ENCODE measurements at places on chromosomes 2 and 18.

- no peak for DNase-seq
These were observed 29.1 kb upstream of the RPE start for GRCh38 chr2:209973328-209973727.

- DNase-seq = no peak
These were observed 1.7 kb upstream of the ESCO1 start for GRCh38 chr18:21602299-21602587.

DNA sequence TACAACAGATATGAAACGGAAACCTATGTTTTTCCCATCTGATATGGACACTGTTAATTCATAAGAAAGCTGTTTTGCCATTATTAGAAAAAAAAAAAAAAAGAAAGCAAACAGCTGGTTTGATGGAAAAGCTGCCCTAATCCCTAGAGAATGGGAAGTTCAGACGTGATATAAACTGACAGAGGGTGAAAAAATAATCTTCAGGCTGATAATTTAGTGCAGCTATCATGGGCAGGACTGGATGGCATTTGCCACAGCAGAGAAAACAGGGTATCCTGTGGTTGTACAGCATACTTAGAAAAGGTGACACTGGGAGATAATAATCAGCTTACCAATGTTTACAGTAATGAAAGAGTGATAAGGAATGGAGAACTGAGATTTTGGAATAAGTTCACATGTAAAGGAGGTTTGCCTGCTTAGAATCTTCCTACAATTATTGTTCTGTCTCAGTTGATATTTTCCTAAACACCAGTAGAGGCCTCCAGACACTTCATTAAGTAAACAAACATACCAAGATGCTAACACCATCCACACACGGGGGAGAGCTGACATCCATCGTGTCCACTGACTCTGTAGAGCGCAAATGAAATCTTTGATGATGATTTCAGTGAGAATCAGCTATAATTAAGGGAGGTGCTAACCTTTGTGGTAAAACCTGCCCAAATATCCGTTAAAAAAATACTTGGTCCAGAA, 211.6 kb upstream of the MMADHC start:
- DNase-seq = peak; percentile 2

GRCh38 chr2:129443865-129444739, 535.4 kb upstream of the RAB6C start:
- DNase-seq = no peak

DNA sequence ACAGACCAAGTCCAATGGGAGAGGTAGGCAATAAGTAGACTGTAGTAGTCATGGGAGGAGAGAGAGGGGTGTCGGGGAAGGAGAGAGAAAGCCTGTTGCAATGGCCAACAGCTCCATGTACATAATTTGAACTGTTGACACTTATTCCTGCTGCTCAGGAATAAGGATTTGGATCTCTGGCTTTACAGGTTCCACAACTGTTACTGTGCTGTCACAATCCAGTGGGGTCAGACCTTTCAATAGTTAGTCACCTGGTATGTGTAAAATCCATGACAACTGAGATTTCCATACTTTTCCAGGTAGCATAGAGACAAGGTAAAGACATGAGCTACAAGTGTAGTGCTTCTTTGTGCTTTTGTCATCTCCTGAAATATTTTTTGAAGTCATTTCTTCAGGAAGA, 47.5 kb upstream of the RIOK3 start:
- DNase-seq = no peak

DNA sequence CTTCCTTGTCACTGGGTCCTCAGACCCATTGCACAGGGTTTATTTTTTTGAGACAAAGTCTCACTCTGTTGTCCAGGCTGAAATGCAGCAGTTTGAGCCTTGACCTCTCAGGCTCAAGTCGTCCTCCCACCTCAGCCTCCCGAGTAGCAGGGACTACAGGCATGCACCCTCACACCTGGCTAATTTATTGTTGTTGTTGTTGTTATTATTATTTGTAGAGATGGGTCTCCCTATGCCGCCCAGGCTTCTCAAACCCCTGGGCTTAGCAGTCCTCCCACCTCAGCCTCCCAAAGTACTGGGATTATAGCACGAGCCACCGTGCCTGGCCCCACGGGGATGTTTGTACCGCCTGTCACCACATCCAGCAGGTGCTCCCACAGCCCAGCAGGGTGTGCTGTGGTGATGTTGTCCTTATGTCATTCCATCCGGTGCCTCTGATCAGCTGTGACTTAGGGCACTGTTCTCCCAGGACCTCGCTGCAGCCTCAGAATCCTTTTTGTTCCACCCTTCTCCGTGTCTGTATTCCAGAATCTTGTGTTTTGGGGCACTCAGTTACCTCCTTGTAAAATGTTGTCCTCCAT, 182.3 kb downstream of the INO80D start:
- DNase-seq = no peak

DNA sequence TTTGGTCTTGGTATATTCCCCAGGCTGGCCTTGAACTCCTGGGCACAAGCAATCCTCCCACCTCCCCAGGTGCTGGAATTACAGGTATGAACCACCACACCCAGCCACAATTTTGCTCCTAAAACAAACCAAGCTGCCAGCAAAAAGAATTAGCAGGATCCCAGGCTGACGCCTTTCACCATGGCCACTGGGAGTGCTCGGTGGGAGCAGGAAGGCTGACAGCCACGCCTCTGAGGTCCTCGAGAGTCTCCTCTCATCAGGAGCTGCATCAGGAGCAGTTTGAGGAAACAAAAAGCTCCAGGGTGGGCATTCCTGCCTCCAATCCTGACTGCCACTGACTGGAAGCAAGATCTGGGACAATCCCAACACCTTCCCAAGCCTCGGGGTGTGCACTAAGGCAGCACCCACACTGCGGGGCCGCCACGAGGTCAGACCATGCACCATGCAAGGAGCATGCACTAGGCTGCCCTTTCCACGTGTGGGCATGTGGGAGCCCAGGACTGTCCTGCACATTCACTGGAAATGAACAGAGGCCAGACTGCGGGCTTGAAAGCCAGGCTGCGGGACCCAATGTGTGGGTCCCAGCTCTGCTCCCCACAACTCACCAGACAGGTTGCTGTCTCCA, 51.4 kb downstream of the TFCP2L1 start:
- DNase-seq = no peak

DNA sequence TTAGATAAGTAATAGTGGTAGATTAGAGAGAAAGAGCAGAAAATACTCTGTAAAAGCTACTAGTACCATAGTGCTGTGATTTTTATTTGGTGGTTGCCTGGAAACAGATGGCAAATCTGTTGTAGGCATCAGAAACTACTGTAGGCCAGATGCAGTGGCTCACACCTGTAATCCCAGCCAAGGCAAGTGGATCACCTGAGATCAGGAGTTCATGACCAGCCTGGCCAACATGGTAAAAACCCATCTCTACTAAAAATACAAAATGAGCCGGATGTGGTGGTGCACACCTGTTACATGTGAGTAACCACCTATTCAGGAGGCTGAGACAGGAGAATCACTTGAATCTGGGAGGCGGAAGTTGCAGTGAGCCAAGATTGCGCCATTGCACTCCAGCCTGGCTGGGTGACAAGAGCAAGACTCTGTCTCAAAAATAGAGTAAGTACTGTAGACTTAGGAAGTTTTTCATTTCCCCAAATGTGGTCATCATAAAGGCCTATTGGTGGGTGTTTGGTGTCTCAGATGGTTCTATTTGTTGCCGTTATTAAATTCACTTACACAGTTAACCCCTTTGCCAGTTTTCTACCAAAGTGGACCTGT, 79.6 kb downstream of the SPTBN1 start:
- no peak for DNase-seq

DNA sequence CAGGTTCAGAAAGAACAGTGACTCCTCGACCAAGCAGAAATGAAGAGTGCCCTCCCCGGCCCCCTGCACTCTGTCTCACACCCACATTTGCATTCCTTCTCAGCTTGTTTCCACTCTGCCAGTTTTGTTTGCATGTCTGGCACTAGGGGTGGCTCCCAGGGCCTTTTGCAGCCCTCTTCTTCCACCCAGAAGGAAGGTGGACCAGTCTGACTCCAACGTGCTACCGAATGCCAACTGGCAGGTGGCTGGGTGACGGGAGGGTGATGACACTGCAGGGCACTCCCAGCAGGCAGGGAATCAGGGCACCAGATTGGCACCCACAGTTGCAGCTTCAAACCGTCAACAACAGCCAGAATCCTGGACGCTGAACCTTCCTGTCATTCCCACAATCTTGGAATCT, 371.1 kb downstream of the TXNL1 start:
- DNase-seq = no peak

DNA sequence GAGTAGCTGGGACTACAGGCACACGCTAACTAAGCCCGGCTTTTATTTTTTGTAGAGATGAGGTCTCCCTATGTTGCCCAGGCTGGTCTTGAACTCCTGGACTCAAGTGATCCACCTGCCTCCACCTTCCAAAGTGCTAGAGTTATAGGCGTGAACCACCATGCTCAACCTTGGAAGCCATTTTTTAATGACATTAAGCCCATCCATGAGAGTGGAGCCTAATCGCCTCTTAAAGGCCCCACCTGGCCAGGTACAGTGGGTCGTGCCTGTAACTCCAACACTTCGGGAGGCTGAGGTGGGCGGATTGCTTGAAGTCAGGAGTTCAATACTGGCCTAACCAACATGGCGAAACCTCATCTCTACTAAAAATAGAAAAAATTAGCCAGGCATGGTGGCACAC, 41.6 kb upstream of the TFCP2L1 start:
- no peak for DNase-seq

GRCh38 chr2:85283641-85284040, 44.1 kb downstream of the TGOLN2 start:
- DNase-seq = no peak

DNA sequence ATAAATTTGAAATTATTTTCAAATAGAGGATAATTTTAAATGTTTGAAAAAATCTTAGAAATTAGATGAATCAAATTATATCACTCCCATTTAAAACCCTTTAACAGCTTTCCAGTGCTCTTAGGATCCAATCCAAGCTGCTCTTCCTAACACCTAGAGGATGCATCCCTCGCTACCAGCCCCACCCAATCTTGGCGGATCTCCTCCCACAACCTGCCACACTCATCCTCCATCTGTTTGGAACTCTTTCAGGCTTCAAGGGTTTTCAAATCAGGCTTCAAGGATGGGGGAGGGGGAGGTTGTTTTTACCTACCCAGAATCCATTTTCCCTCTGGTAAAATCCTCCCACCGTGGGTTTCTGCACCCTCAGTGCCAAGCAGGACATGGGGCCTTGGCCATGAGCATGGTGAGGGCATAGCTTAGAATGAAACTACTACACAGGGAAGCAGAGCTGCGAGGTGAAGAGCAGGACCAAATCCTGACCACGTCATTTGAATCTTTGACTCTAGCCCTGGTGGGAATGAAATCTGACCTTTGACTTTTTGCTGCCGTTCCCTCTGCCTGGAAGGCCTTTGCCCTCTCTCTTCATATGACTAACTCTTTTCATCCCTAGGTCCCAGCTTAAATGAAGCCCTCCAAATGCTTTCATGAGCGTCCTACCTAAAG, 113.0 kb upstream of the MAPRE2 start:
- no peak for DNase-seq

GRCh38 chr18:59517446-59518165, 158.5 kb upstream of the LMAN1 start:
- DNase-seq = no peak

DNA sequence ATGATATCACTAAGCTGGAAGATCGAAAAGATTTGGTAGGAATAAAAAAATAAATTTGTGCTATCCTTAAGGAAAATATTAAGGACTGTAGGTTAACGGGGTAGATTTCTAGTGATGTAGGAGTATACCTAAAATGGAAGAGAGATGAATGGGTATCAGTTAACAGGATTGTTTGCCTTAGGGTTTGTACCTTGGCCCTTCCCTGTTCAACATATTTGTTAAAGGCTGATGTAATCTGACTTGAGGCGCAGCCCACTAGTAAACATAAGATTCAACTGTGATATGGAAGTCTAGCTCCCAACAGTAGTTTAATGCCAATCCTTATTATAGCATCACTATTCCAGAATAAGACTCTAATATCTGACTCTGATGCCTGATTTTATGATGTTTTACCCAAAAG, 685.2 kb downstream of the DCC start:
- no peak for DNase-seq

GRCh38 chr18:34212511-34212910, 12.2 kb downstream of the NOL4 start:
- no peak for DNase-seq

GRCh38 chr2:121513597-121514333, 16.9 kb upstream of the RNU4ATAC start:
- DNase-seq = no peak

- no peak for DNase-seq
These were observed 20.8 kb upstream of the GCG start for GRCh38 chr2:162172802-162173370.

DNA sequence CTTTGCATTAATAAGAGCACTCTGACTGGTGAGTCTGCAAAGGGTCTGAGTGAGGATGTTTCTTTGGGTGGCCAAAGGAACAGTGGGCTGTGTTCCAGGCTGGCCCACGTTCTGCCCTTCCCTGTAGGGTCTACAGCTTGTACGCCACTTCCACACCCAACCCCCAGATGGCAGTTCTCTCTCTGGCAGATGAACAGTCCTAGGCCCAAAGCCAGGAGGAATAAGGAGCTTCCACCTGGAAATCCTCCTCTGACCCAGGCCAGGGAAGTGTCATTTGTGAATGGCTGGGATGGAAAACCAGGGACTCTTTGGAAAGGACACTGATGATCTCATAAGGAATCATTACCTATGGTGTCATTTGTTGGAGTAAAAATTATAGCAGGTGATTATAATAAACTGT, 6.6 kb downstream of the OTOF start:
- DNase-seq = no peak

DNA sequence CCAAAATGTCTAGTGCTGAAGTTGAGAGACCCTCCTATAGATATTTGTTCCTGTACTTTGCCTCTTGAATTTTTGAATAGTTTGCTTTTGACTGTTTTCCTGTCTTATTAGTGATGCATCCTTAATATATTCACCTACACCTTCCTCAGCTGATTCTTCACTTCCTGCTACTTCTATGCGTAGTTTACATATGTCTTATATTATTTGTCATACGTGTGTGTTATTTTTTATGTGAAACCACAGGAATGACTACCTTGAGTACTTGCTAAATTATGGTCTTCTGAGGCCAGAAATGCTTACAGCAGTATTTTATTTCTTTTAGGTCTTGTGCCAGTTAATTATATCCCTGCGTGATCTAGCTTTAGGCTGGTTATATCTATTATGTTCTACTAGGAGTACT, 9.9 kb downstream of the UBE2E3 start:
- DNase-seq = no peak

- DNase-seq = no peak
These were observed 45.4 kb downstream of the ASAP2 start for GRCh38 chr2:9252002-9252357.

- no peak for DNase-seq
These were observed 473.6 kb downstream of the NUP35 start for GRCh38 chr2:183597841-183598240.

DNA sequence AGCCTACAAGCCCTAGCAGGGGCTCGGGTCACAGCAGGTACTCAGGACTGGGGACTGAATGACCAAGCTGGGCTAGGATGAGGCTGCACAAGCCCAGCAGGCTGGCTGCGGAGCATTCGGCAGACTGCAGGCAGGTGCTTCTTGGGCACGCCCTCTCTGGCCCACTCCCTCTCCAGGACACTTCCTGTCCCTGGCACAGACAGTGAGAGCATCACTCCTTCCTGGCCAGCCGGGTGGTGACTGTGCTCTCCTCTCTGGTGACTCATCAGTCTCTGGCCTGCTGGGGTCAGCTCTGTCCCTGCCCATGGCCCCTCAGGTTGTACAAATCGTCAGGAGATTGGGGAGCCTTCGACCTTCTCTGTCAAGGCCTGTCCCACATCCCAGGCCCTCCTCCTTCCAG, 22.5 kb downstream of the C1QL2 start:
- no peak for DNase-seq

GRCh38 chr18:57859314-57859713, 56.2 kb upstream of the ATP8B1 start:
- DNase-seq = no peak
